ENCODE measurements at places on chromosomes 7 and 10.

DNA sequence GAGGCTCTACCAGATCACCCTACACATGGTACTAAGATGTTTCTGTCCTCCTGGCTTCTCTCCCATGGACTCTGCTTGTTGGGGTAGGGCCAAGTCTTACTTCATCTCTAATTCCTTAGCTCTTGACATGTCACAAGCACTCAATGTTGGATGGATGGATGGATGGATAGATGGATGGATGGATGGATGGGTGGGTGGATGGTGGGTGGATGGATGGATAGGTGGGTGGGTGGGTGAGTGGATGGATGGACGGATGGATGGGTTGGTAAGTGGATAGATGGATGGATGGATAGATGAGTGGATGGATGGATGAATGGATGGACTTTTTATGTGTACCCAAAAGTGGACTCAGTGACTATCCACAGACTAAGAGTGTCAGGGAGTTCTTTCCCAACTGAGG lies 28.5 kb downstream of the HSPA12A start:
- no peak for DNase-seq

GRCh38 chr7:22782616-22783232 lies 39.9 kb downstream of the TOMM7 start:
- DNase-seq = peak; percentile 46

DNA sequence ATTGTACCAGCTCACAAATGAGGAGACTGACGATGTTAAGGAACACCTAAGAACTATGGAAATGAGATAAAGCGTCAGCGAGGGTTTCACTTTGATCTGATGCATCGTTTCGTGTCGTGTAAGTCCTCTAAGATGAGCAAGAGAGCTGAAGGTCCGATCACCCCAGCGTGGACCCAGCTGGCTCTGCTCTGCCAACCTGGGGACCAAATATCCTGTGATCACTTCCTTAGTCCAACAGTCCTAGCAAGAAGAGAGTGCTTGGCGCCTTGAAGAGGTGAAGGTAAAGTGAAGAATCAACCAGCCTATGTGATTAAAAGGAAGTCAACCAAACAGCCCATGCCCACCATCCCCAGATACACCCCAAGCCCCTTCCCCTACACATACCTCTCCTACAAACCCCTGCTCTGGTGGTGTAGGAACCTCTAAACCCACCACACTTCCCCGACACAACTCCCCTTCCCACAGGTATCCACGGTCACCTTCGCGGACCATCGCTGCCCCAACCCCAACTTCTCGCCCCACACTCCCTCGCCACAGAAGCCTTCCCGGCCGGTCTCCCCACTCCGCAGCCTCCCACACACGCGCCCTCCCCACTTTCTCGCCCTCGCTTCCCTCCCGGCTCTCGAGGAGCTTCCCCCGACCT lies 722 bp downstream of the UPF2 start:
- DNase-seq = no peak

GRCh38 chr10:91010952-91011351 lies 90.1 kb upstream of the ANKRD1 start:
- DNase-seq = no peak

- DNase-seq = no peak
Observed at GRCh38 chr10:58435297-58435985, 50.2 kb downstream of the TFAM start.

DNA sequence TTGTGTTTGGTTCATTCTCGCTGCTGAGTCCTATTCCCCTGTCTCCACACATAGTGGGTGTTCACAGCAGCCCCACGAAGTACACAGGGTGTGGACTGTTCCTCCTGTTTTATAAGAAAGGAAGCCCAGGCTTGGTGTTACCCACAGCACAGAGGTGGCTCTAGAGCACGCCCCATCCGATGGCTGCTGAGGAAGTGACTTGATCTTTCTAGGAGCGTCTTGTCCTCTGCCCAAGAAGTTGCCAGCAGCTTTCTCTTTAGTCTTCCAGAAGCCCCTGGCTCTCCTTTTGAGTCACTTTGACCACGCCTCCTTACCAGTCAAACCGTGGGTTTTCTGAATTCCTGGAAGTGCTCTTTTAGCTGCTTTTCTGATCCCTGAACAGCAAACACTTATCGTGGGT lies 94.0 kb downstream of the GRK5 start:
- DNase-seq = no peak

GRCh38 chr10:116779076-116779687 lies 36.8 kb upstream of the HSPA12A start:
- no peak for DNase-seq

GRCh38 chr7:80154656-80155333 lies 20.2 kb downstream of the GNAI1 start:
- DNase-seq = no peak

DNA sequence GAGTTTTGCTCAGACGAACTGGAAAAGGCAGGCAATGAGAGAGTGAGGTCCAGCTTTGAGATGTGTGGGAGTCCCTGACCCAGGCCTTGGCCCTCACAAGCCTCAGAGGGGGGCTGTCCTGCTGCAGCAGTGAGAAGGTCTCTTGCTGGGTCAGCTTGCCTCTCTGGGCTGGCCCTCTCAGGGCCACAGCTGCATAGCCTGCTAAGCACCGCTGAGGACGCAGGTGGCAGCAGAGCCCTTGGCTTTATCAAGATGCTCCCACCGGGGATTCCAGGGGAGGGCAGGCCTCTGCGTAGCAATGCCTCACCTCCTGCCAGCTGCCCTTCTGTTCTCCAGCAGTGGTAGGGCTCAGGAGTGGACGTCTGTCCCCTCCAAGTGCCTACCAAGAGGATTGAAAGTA lies 128.7 kb downstream of the COBL start:
- DNase-seq = peak; percentile 2

GRCh38 chr10:77391605-77392235 lies 245.9 kb downstream of the KCNMA1 start:
- peak; percentile 26 for DNase-seq

DNA sequence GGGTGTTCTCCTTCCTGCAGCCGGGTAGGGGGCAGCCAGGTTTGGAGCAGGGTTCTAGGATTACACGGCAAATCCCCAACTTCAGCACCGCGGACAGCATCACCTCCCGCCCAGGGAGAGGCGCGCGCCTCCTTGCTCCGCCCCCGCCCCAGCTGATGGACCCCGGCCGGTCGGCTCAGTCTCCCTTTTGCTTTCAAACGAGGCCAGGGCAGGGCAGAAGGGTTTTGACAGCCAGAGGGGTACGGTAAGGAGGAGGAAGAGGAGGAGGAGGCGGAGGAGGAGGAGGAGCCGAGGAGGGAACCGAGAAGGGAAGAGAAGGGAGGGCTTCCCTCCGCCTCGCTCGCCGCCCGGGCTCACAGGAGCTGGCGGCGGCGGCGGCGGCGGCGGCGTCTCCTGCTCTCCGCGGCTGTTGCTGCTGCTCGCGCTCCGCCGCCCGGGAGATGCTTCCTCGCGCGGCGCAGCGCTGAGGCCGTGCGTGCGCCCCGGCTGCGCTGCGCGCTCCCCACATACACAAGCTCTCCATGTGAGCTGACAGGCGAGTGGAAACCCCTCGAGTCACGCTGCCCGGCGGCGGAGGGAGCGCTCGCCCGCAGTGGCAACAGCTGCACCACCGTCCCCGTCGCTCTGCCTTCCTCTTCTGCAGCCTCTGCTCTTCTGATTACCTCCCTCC lies 615 bp upstream of the CNTNAP2 start:
- peak; percentile 69 for DNase-seq
